ENCODE measurements at places on chromosomes 1 and 21.
A peak's percentile ranks its signal among the peaks of the same experiment; 100 is the strongest.

- no peak for DNase-seq
Observed at GRCh38 chr1:41420860-41421259, 59.6 kb downstream of the FOXO6 start.

- DNase-seq = no peak
Observed at GRCh38 chr1:38505944-38506343, 353.6 kb downstream of the RRAGC start.

DNA sequence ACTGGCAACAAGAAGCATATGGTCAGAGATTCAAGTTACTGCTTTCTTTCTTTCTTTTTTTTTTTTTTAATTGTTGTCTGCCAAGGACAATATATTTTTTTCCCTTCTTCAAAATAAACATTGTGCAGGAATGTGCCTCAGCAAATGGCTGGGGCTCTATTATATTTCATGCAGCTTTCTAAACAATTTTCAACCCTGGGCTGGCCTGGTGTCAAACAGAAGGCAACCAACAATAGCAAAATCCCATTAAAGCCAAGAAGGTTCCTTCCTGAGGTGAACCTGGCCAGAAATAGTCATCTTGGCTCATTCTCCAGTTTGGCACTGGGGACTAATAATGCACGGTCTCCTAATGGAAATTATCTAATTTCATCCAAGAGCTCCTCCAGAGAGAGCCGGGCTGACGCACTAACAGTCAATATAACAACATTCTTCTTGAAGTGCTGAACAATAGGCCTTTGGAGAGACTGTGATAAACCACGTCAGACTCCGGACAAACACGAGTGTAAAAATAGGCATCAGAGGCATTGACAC is 35.7 kb upstream of the HLX start:
- DNase-seq = no peak

DNA sequence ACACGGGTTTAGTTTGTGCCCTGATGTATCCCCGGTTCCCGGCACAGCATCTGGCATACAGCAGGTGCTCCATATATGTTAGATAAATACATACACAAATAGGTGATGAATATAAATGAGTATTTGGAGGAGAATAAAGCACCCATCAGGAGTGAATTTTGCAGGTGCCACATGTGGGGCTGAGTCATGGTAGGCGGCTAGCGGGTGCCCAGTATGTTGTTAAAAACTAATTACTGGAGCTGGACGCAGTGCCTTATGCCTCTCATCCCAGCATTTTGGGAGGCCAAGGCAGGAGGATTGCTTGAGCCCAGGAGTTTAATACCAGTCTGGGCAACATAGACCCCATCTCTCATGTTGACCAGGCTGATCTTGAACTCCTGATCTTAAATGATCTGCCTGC is 16.7 kb upstream of the WASF2 start:
- DNase-seq = no peak

DNA sequence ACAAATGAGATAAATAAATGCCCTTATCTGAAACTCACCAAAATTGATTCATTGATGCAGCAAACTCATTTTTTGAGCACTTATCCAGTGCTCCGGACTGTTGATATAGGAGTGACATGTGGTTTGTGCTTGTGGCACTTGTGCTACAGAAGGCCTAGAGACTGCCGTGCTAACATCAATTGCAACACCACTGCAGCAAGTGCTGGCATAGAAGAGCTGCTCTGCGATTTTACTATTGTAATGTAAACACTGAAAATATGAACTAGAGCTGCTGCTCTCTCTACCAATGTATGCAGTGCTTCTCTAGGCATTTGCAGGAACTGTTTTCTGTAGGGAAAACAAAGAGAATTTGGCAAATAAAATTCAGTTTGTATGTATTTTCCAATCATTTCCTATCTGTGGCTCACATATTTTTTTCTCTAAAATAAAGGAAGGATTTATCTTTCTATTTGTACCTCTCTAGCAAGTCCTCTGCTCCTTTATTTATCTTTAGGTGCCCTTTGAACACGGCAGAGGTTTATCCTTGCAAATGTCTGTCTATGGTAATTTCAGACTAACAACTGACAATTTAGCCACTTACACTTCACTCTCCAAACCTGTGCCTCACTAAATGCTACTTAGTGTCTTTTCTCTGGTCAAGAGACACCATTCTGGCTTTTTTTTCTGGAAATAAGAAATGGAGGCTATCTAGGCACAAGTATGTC is 409.5 kb upstream of the ADGRL2 start:
- no peak for DNase-seq

DNA sequence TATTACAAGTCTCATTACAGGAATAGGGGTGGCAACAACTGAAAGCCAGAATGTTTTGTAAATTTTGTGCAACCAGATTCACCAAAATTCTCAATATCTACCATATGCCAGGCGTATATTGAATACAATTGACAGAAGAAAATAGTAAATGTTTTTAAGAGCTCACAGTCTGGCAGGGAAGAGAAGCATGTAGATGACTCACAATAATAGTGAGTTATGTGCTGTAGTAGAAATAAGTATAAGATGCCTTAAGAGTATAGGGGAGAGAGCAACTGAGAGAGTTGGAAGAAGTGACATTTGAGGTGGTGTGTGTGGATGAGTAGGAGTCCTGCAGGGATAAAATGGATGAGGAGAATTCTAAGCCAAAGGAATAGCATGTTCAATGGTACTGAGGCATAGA is 170.5 kb upstream of the FGGY start:
- no peak for DNase-seq

DNA sequence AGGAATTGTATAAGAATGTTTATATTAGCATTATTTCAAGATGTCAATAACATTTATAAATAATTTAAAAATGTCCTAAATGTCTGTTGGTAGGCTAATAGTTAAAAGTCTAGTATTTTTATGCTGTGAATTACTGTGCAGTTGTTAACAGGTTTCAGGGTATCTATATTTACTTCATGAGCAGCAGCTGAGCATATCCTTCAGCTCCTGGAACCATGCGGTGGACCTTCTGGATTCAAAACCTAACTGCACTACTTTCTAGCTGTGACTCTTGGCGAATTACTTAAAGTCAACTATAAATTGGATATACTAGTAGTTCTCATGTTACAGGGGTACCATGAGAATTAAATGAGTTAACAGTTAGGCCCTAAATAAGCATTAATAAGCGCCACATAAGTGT is 3.7 kb downstream of the CEP350 start:
- DNase-seq = no peak

DNA sequence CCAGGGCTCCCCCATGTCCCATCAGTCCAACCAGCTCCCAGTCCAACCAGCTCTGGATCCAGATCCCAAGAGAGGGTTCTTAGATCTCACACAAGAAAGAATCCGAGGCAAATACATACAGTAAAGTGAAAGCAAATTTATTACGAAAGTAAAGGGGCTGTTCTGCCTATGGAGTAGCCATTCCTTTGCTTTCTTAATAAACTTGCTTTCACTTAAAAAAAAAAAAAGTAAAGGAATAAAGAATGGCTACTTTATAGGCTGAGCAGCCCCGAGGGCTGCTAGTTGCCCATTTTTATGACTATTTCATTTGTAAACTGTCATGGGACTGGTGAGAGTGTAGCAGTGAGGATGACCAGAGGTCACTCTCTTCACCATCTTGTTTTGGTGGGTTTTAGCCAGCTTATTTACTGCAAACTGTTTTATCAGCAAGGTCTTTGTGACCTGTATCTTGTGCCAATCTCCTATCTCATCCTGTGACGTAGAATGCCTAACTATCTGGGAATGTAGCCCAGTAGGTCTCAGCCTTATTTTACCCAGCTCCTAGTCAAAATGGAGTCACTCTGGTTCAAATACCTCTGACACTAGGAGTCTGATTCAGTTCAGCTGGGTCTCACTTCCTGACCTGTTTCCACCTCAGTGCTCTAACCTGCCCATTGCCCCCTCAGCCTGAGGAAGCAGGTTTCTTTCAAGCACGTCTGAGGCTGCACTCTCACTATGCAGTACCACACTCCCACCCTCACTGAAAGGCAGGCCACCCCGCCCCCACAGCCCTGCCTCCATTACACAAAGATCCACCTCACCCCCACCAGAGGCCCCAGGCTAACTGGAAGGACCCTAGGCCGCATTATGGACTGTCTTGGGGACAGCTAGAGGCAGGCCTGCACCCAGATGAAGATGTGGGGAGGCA is 26.5 kb upstream of the ATP2B4 start:
- DNase-seq = no peak

DNA sequence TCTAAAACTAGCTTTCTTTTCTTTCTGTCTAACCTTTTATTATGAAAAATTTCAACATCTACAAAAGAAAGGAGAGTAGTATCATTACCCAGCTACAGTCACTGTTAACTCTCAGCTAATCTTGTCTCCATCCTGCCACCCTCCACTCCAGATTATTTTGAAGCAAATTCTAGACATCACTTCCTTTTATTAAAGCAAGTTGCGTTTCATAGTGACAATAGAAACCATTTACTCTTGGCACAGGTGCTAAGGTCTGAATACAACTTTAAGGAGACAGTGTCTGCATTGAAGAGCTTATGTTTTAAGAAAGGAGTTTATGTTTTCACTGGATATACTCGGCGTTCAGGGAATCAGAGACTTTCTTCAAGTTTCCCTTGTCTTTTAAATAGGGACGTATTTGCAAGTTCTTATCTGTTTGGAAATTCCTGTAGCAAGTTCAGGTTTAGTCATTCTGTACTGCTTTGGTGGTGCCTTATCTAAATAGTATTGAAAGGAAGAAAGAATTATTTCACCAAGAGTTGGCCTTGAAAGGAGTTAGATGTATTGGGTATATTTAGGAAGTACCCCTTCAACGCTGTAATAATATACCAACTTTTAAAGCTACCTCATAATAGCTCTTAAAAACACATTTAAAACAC is 42.7 kb downstream of the ITSN1 start:
- DNase-seq = no peak

DNA sequence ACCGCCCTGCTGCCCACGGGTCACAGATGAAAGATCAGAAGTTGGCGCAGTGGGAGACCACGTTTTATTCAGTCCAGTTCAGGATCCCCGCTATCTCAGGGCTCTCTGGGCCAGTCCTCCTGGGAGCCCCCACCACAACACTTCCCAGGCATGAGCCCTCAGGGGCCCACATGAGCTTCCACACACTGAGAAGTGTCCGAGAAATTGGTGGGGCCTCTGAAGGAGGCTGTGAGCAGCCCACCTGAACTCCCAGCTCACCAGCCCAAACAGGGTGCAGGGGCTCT is 12.1 kb downstream of the TRIM46 start:
- no peak for DNase-seq

GRCh38 chr1:3038571-3039181 is 17.4 kb downstream of the ACTRT2 start:
- DNase-seq = no peak

DNA sequence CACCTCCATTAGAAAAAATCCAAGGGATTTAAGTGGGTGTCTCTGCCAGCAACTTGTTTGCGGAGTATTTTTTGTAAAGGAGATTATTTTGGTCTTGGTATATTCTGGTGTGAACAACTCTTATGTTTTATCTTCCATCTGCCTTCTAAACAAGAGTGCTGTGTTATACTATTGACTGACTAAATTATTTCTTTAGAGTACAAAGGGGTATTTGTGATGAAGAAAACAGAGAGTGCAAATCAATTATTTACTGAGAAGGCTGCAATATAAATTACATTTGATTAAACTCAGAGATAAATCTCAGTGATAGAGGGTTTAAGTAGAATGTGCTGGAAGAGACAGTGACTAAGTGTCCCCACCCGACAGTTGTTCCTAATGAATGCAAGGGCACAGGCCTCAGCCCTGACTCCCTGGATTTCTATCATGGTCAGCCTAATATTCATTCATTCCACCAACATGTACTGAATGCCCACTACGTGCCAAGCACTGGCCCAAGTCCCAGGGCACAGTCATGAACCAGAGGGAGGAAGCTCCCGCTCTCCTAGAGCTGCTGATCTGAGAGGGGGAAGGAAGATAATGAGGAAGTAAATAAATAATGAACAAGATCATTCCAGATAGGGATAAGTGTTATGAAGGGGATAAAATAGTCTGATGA is 196.9 kb upstream of the C8B start:
- no peak for DNase-seq

GRCh38 chr1:235339746-235340145 is 11.4 kb downstream of the GGPS1 start:
- DNase-seq = no peak

GRCh38 chr1:18651713-18652112 is 21.1 kb downstream of the PAX7 start:
- DNase-seq = no peak

- DNase-seq = no peak
Observed at GRCh38 chr1:212587016-212587887, 21.3 kb upstream of the ATF3 start.

- peak; percentile 68 for DNase-seq
Observed at GRCh38 chr1:27872059-27872801, at the start of gene THEMIS2. Gene THEMIS2, plus strand, starts transcription at chr1:27872544. Its CDS starts 28 bp downstream, at chr1:27872572.

GRCh38 chr1:54996869-54997710 is 1.6 kb upstream of the BSND start:
- no peak for DNase-seq

DNA sequence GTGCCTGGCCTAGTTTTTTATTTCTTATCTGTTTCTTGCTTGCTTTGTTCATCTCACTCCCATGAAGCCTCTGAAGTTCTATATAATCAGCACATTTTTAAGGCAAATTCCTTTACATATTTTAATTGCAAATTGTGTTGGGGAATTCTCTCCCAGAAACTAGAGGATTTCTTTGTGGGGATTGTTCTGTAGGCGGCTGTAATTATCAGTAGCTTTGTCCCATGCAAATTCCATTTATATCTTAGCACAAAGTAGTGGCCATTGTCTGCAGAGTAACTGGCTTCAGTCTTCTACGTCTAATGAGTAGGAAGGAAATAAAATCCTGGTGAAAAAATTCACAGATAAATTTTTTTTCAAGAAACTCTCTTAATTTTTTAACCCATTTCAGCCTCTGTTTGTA is 35.7 kb downstream of the CLEC20A start:
- no peak for DNase-seq

- no peak for DNase-seq
Observed at GRCh38 chr1:89578946-89579684, 53.8 kb upstream of the LRRC8C start.

- no peak for DNase-seq
Observed at GRCh38 chr1:107000902-107001301, 55.6 kb upstream of the PRMT6 start.

DNA sequence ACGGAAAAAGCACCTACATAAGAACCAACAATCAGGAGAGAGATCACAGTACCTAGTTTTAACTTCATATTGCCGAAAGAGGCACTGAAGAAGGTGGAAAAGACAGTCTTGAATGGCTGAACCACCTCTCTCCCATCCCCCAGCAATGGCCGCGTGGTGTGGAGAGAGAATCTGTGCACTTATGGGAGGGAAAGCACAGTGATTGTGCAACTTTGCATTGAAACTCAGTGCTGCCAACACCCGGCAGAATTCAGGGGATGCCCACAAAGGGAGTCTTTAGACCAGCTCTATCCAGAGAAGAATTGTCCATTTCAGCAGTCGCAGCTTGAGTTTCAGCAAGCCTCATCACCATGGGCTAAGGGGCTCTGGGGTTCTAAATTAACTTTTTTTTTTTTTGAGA is 186.3 kb upstream of the USP25 start:
- DNase-seq = no peak

All from stimulated activated CD8-positive, alpha-beta memory T cell treated with anti-CD3 and anti-CD28 coated beads, Interleukin-4, amount 100 ng/mL, for 1 hour (primary cell).